CD4-positive, alpha-beta T cell treated with Interleukin-4 for 1 hour (primary cell): ENCODE measurements at places on chromosomes 2 and 18.

GRCh38 chr2:74199275-74199701 lies 873 bp downstream of the MTHFD2 start:
- peak; percentile 21 for DNase-seq

DNA sequence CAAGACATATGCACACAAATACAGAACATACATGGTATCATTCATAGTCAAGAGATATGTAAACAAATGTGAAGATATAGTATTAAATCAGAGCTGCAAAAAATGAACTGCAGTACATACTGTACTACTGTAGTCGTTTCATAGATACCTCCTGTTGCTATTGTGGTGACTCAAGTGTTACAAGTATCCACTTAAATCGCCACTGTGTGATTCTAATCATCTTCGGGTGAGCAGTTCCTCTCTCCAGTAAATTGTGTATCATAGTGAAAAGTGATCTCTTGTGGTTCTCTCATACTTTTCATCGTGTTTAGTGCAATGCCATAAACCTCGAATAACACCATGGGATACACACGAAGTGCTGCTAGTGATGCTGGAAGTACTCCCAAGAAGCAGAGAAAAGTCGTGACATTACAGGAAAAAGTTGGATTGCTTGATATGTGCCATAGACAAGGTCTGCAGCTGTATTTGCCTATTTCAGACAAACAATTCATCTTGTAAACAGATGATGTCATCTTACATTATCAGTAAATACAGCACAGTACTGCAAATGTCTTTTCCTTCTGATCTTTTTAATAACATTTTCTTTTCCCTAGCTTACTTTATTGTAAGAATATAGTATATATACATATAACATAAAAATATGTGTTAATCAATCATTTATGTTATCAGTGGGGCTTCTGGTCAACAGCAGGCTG lies 222.2 kb downstream of the BCL11A start:
- no peak for DNase-seq

DNA sequence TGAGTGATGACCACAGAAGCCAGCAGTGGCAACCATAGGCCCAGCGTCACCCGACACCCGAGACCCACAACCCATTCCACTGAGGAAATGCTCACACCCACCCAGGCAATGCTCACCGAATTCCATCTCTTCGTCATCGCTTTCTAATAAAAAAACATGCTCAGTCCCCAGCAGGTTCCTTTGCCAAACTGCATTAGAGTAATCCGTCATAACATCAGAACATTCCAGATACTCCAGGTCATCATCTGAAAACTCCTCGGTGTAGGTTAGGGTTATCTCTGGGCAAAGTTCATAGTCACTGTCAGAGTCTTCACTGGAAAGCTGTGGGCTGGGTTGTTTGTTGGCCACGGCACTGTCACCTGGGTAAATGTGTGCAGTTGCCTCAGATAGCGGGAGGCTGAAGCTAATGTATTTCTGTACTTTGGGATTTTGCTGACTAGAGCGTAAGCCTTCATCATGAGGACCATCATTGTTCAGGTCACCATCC lies 49.3 kb downstream of the ALPK2 start:
- DNase-seq, result no peak

DNA sequence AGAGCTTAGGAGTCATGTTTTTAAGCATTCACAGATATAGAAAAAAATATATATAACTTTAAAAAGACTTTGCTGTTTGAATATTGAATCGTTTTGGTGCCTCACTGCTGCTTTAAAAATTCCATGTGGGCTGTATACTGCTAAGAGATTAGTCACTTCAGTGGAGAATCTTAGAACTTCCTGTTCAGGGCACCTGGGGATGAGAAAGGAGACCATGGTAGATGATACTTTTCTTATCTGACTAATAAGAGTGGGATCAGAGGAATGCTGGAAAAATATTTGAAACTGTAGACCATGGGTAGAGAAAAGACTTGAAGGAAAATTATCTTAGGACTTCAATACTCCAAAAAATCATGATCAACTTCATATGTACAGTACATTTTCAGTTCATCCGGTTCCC lies 442.2 kb upstream of the SETBP1 start:
- no peak for DNase-seq

DNA sequence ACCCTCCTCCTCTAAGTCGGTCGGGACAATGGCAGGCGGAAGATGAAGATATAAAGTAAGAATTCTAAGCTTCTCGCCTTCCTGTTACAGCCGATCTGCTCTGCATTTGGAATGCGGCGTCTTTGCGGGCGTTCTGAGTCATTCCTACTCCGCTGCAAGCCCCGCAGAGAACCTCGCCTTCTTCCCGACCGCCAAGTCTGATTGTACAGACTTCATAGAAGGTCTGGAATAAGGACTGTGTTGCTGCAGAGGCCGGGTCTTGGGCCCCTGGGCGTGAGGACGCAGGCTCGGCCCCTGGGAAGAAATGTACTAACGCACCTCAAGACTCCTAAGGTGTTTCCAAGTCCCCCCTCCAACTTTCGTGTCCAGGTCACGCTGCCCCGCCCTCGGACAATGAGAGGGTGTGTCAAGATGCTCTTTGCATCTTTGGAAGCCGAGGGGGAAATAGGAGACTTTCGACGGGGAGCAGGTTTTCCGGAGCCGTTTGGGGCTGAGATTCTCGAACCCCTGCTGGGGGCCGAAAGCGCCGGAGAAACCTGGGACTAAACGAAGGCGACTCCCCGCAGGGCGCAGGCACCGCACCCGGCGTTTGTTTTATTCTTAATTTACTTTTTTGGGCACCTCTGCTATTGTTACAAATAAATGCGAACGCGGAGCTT lies 12.7 kb upstream of the PAX3 start:
- DNase-seq, result no peak

GRCh38 chr2:118848381-118849225 lies 1.2 kb upstream of the EN1 start:
- DNase-seq, result no peak

DNA sequence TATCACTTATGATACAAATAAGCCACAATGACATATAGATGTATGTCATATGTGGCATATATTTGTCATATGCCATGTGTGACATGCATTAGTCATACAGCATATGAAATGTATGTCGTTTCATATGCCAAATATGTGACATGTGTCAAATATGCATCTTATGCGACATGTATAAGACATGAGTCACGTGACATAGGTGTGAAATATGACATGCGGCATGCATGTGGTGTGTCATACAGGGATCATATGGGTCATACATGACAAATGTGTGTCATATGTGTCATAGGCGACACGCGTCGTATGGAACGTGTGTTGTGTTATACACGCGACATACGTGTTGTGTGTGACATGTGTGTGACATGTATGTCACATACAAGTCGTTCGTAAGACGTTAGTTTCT lies 2154.0 kb upstream of the PIK3C3 start:
- no peak for DNase-seq

DNA sequence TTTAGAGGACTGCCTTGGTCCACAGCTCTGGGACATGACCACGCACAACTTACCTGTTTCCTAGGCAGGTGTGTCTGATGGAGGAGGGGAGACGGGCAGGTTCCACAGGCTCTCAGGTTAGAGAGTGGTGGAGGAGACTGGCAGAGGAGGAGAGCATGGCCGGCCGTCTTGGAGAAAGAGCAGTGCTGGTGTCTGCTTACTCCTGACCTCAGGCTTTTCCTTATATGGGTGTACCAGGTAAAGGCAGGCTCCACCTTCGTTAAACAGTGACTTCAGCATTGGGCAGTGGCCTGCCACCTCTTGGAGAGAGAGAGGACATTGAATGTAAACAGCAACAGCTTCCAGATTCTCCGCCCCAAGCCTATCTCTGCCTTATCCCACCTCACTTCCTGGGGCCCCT lies at the start of gene CAPN13:
CAPN13 (minus strand) TSS at position 198 of the 400 bp plus-strand sequence. CDS start 20,121 bp downstream, outside the sequence.
- no peak for DNase-seq

DNA sequence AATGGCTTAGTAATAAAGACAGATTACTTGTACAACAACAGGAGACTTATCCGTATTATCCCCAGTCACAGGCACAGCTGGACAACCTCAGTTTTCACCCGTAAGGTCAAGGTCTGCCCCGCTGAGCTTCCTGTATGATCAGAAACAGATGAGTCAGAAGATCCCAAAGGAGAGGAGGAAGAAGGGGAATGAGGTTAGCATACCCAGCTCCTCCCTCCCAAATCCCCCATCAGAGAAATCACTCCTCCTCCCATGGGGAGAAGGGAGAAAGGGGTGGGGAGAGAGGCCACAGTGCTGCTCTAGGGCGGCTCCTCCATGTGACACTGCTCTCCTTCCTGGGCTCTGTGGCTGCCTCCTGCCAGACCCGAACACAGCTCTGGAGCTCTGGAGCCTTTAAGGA lies 53.8 kb upstream of the SPTBN1 start:
- DNase-seq, result no peak

- DNase-seq, result no peak
Measured at GRCh38 chr2:12419803-12420202, 296.9 kb upstream of the TRIB2 start.

DNA sequence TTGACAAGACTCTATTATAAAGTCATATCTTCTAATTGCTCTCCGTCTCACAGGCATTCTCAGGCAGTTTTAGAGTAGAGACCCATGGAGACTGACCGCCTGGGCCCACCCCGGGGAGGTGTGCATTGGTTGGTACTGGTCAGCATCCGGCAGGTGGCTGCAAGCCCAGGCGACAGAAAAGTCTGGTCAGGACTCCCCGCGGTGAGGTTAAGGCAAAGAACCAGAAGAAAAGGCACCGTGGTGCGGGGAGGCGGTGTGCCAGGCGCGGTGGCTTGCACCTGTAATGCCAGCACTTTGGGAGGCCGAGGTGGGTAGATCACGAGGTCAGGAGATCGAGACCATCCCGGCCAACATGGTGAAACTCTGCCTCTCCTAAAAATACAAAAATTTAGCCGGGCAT lies 32.5 kb downstream of the AMER3 start:
- no peak for DNase-seq

DNA sequence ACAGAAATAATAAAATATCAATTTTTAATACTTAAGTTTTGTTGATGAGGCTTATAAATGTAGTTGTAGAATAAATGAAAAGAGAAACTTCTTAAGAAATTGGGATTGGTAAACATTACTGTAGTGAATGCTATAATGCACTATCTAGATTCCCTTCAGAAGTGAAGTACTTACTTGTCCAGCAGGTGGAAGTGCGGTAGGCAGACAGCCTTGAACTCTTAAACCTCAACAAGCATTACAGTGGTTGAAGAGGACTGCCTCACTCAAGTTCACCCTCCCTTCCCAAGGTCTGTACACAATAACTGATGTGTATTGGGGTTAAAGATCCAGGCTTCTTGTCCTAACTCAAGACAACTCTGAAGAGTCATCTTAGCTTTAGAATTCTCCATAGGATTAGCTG lies 931.0 kb upstream of the LRRTM1 start:
- no peak for DNase-seq

DNA sequence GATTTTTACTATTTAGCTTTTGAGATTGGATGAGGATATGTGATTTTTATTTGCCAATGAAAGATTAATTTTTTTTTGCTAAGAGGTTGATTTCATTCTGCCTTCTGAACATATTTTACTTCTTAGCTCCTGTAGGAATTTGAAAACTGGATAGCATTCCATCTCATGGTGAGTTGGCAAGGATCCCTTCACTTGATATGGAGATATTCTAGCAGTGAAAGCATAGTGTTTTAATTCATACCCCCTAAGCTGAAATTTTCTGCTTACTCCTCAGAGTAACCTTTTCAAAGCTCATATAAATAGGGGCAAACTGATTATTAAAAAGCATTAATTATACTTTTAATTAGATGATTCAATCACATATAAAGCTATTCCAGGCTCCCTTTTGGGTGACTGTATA lies 61.0 kb upstream of the KCNJ3 start:
- no peak for DNase-seq

DNA sequence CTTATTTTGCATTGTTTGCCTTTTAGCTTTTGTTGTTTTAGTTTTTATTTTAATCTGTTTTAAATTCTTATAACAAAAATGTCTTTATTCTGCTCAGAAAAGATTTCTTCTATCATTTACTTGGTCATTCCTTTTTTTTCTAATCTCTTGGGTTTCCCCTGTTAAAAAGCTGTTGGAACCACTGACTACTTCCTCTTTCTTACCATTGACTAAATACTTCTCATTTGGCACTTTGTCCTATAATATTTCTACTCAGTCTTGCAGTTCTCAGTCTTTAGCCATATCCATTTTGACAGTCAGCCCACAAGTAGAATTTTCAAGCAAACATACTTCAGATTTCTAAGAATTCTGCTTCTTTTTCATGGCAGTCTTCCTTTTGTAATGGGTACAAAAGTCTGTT lies 567.2 kb downstream of the SATB2 start:
- no peak for DNase-seq

GRCh38 chr18:76557026-76557575 lies 62.1 kb upstream of the ZNF516 start:
- DNase-seq, result no peak

DNA sequence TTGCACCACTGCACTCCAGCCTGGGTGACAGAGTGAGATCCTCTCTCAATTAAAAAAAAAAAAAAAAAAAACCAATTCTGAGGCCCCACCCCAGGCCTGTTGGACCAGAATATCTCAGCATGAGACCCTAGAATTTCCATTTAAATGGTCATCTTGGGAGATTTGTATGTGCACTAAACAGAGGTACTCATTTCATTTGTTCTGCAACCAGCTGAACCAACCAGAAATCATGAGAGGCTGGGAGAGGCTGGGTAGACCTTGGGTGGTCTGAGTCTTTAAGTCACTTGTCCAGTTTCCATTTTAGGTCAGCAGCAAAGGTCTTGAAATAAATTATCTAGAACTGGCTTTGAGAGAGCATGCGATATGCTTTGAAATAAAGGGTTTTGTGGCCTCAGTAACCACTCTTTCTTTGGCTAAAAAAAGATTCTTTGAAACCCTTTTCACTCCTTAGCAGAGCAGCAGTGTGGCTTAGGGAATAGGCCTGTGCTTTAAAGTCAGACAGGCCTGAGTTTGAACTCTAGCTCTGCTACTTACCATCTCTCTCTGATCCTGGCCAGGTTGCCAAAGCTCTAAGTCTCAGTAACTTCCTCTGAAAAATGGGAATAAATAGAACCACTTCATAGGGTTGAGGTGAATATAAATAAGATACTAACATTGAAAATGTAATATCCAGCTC lies 52.6 kb downstream of the QPCT start:
- DNase-seq, result no peak

- DNase-seq, result no peak
Measured at GRCh38 chr18:32759611-32760167, 13.1 kb downstream of the KLHL14 start.

GRCh38 chr2:220243571-220243970 lies 616.1 kb downstream of the SLC4A3 start:
- DNase-seq, result no peak
